GM03348 (cell line): ENCODE measurements at places on chromosomes 5 and 9.

DNA sequence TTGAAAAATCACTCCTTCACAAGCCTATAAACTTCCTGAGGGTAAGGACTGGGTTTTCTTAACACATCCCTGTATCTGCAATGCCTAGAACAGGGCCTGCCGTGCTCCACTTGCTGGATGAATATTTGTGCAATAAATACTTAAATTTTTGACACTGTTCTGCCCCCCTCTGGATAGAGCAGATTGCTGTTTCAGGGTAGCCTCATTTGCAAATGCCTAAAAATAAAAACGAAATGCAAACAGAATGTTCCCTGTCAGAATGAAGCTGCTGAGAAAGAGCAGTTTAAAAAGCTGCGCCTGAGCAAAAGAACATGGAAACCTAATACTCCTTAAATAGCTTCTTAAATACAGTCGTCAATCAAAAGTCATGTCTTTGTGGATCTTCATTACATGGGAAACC is 385.3 kb downstream of the PRELID2 start:
- DNase-seq, result no peak

- no peak for DNase-seq
Observed at GRCh38 chr5:146718609-146719008, 159.9 kb downstream of the PPP2R2B start.

- peak; percentile 30 for DNase-seq
Observed at GRCh38 chr5:7317751-7318150, 78.2 kb upstream of the ADCY2 start.

GRCh38 chr5:100731768-100732167 is 171.3 kb downstream of the ST8SIA4 start:
- DNase-seq, result no peak

- DNase-seq, result no peak
Observed at GRCh38 chr5:104817127-104817526, 1254.5 kb upstream of the NUDT12 start.

- DNase-seq, result no peak
Observed at GRCh38 chr9:36842560-36843530, 191.2 kb downstream of the PAX5 start.

DNA sequence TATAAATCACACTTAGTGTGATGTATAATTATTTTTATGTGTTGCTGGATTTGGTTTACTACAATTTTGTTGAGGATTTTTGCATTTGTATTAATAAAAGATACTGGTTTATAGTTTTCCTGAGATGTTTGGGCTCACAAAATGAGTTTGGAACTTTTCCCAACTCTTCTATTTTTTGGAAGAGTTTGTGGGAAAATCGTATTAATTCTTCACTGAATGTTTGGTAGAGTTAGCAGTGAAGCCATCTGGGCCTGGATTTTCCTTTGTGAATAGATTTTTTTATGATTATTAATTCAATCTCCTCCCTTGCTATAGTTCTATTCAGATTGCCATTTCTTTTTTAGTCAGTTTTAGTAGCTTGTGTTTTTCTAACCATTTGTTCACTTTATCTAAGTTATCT is 201.7 kb upstream of the NFIL3 start:
- no peak for DNase-seq

DNA sequence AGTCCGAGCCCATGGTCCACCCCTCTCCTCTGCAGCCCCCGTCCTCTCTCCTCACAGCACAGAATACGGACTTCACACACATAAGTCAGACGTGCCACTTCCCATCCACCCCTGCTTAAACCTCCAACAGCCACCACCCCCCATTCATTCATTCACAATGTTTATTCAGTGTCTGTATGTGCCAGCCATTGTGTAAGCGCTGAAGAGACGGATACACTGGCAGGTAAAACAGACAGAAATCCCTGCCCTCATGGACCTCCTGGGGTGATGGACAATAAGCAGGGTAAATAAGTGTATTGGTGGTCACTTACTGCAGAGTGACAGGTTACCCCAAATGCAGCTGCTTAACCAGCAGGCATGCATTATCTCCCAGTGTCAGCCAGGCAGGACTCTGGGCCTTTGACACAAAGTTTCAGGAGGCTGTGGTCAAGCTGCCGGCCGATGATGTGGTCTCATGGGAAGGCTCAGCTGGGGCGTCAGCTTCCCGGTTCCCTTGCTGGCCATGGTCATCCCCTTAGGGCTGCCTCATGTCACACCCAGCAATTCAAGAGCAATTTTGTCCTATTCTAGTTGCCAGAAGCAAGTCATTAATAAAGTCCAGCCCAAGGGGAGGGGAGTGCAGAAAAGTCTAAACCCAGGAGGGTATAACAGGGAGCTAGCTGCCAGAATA is 1.8 kb upstream of the PAXX start:
- no peak for DNase-seq

- no peak for DNase-seq
Observed at GRCh38 chr9:607417-607816, 234.1 kb upstream of the DMRT1 start.

GRCh38 chr5:52334367-52334766 is 453.3 kb upstream of the ITGA1 start:
- no peak for DNase-seq

GRCh38 chr9:120767451-120767850 is 25.8 kb downstream of the FBXW2 start:
- DNase-seq, result no peak

DNA sequence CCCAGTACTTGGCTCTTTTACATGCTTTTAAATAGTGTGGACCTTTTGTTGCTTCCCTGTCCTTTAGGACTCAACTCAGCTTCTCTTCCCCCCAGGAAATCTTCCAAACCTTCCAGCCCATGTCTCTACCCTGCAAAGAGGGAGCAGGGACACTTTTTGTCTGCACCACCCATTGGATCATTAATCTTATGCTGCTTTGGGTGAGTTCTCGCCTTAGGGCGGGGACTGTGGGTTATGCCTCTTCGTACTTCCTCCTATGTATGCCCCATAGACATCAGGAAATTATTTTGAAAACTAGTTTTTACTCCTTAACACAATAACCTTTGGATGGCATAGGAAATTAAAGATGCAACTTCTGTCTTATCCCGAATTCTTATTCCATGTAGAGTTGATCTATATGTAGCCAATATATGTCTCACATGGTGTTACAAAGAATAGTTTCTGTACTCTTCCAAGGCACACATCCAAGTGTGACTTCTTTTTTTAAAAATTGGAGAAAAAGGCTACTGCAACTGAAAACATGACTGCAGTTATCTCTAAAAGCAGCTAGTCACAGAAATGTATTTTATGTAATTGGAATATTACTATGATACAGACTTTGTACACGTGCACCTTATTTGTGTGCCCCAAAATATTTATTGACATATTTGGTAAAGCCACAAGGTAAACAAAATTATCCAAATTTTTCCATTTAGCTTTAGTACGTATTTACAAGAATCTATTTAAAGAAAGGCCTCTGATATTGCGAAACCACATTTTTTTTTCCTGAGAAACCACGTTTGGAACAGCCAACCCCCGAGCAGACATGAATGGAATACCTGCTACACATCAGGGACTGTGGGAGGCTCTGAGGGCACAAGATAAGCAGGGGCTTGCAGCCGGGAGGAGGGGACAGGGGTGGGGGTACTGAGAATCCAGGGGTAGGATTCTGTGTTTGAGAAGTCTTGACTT is 133.6 kb downstream of the WDR41 start:
- DNase-seq, result peak; percentile 68

GRCh38 chr5:133368916-133369783 is 243.2 kb downstream of the FSTL4 start:
- no peak for DNase-seq

DNA sequence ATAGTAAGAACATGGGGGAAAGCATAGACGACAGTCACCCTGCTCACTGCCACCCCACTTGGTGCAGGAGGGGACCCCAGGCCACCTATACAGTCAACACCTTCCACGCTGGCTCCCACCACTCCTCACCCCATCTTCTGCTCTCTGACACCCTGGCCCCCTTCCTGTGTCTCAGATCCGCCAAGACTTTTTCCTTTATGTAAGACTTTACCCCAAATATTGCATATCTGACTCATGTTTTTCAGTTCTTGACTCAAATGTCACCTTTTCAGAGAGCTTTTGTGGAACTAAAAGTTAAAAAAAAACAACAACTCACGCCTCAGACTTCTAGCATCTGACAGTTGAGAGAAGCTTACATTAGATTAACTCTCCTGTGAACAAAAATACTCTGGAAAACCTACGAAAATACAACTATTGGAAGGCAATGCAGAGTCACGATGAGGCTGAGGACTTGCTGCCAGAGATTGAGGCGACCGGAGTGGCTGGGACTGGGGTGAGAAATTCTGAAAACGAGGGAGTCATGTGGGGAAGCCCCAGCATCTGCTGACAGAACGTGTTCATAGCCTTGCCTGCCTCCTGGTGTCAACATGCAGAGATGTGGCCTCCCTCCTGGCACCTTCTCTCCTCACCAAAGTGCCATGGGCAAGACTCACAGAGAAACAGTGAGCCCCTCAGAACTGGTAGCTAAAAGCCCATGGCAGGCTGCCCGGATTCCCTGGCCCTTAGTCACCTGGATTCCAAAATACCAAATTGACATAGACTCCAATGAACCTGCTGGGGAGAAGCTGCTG is 22.4 kb upstream of the FCN2 start:
- DNase-seq, result no peak

GRCh38 chr9:68800836-68801235 is 95.8 kb downstream of the PIP5K1B start:
- no peak for DNase-seq

GRCh38 chr5:147439254-147439653 is 70.6 kb downstream of the DPYSL3 start:
- DNase-seq, result peak; percentile 40

GRCh38 chr5:135608761-135609443 is 30.1 kb upstream of the CXCL14 start:
- DNase-seq, result no peak

DNA sequence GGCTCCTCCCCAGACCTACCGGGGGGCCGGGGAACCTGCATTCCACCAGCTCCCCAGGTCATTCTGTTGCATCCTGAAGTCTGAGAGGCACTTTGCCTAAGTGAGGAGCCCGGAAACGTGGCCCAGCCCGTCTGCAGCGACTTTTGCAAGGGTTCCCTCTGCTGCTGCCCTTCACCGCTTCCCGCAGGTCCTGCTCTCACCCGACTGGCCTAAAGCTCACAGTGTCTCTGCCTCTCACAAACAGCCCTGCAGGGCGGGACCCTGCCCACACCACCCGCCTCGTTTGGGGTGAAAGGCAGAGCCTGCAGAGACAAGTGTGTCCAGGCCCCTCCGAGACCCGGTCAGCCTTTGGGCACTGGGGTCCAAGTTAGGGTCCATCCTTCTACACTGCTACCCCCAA is 9.5 kb upstream of the WDR5 start:
- no peak for DNase-seq

GRCh38 chr9:121696930-121697329 is 45.5 kb downstream of the DAB2IP start:
- DNase-seq, result no peak

DNA sequence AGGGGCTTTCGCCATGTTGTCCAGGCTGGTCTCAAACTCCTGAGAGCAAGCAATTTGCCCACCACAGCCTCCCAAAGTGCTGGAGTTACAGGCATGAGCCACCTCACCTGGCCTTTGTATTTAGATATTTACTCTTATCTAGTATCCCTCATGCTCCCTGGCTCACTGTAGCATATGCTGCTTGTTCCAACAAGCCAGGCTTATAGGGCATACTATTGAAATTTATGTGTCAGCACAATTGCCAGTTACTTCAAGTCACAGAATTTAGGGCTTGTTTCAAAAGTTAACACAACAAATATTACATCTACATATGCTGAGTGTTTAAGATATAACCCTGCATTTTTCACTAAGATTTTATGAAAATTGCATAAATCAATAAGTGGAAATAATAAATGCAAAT is 469.2 kb upstream of the ZNF608 start:
- DNase-seq, result no peak

- no peak for DNase-seq
Observed at GRCh38 chr9:37676411-37676830, 25.7 kb downstream of the FRMPD1 start.

DNA sequence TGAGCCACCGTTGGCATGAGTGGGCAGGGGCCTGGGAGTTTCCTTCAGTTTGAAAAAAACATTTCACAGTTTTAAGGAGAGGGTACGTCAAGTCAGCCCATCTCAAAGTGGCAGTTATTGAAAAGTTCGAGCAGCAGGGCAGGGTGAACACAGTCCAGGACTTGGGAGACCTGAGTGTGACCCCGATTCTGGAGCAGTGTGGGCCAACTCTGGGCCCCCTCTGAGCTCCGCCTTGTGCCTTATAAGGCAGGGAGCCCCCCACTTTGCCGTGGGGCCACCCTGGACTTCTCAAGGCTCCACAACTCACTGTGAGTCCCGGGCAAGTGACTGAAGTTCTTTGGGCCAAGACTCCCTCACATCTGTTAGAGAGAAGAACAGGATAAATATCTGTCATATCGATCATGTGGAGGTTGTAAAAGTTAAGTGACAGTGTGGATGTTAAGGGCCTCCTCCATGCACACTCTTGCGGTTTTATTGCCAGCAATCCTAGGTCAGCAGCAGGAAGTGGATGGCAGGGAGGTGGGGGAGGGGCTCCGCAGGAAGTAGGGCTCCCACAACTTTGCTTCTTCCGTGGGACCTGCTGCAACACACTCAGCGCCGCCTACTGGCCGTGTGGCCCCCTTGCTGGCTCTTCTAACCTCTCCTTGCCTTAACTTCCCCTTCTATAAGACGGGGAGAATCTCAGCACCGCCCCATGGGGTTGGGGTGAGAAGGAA is 38.4 kb downstream of the HRH2 start:
- no peak for DNase-seq

DNA sequence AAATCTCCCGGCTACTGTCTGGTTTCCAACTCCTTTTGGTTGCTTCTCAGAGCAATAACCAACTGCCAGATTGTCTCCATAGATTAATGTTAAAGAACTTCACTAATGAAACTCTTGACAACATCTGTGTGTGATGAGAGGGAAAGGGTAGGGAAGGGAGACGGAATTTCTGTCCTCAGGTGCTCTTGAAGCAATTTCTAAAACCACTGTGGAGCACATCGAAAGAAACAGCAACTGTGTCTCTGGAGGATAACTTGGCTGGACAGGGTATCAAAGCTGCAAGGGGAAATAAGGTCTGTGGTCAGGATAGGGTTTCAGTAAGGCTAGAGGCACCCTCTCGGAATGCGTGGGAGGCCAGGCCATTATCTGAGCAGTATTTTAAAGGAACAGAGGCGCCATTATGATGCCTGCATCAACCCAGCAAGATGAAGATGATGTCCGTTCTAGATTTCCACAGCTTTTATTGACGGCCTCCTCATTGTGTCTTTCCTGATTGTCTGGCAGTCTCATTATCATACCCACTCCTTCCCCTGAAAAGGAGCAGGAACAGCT is 76.6 kb downstream of the RORB start:
- DNase-seq, result no peak

- no peak for DNase-seq
Observed at GRCh38 chr5:187042-187431, 4.3 kb upstream of the LRRC14B start.
